ENCODE measurements at places on chromosomes 2 and 18. TPM values are rescaled to one million over a fixed set of nuclear protein-coding genes. Genes with fewer than 3 reads are reported as not detected.

TGFA gene
- 0.13 TPM for total RNA-seq

DNA sequence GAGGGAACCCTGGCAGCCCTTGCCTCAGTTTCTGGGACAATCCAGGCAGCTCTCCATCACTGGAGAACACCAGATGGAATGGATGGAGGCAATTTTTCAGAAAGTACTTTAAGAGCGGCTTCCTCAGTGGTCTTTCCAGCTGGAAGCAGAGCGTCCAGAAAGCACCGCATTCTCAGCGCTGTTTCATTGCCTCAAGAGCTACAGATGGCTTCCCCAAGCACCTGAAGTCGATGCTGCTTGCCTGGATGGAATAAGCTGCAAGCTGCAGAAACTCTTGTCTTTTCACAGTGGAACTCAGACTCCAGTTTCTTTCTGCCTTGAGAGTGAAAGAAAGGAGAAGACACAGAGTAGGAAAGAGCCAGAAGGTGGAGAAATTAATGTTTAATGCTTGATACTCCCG lies 766.9 kb downstream of the TDRD15 start:
- DNase-seq, result no peak

DNA sequence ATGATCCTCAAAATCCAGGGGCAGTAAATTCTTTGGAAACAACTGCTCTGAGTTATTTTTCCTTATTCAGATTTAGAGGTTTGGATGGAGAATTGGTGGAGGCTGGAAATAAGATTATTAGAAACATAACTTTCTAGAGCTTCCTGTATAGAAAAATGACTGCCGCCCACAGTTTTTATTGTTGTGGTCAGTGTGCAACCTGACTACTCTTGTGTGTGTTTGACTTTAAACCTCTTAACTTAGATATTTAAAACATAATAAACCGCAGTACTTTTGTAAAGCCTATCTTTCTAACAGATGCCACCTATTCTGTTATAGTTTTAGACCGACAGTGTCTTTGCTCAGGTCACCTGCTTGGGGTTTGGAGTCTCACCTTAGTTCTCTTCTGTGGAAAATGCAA lies 115.4 kb upstream of the BCL2L11 start:
- no peak for DNase-seq

DNA sequence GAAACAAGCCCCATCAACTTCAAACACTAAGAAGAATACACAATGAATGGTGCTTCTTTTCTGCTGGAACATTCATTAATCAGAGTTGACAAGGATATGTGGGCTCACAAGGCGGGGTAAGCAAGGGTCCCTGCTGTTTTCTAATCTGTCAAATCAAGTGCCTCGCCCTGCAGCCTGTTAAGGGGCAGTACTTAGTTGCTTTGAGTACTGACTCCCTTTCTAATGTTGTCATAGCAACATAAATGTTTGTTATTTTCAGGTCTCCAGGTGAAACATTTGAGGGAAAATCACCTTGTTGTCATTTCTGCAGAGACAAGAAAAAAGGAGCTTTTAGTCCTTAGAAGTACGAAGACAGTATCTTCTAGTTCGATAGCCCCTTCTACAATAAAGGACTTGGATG lies 284.7 kb upstream of the PKDCC start:
- DNase-seq, result no peak

DNA sequence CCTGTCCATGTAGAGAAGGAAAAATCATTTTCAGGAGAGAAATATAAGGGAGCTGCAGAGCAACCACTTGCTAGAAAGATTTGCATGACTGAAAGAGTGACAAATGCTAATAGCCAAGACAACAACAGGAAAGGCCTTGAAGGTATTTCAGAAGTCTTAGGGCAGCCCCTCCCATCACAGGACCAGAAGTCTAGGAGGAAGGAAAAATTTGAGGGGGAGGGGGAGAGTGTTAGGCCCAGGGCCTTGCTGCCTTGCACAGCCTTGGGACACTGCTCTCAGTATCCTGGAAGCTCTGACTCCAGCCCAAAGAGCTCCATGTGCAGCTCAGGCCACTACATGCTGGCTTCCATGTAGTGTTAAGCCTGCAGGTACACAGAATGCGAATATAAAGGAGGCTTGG lies 266.9 kb downstream of the GLI2 start:
- DNase-seq, result no peak

- DNase-seq, result peak; percentile 4
Measured at GRCh38 chr2:71944806-71945602, 202.7 kb downstream of the CYP26B1 start.

DNA sequence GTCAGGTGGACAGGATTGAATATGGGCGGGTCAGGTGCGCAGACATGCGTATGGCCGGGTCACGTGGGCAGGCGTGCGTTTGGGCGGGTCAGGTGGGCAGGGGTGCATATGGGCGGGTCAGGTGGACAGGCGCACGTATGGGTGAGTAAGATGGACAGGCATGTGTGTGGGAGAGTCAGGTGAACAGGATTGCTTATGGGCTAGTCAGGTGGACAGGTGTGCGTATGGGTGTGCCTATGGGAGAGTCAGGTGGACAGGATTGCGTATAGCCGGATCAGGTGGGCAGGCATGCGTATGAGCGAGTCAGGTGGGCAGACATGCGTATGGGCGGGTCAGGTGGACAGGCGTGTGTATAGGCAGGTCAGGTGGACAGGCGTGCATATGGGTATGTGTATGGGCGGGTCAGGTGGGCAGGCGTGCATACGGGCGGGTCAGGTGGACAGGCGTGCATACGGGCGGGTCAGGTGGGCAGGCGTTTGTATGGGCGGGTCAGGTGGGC lies 30.3 kb upstream of the KLF11 start:
- DNase-seq, result no peak

DNA sequence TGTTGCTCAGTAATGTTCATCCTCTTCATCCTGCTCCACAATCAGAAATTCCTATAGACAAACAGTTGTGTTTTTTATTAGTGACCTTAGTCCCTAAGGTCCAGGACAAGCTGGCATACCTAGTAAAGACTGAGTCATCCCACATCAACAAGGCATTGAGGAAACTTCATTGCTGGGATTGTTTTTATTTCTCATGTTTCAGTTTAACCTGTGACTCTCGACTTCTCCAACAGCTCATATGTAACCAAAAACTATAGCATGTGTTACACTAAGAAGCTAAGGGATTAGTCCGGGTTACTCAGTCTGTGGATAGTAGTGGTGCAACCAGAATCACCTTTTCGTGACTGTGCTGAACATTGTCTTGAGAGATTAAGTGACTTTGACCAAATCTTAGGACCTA lies 292.1 kb downstream of the RDH14 start:
- no peak for DNase-seq

- no peak for DNase-seq
Measured at GRCh38 chr2:46097714-46098480, 199.3 kb upstream of the EPAS1 start.

GRCh38 chr2:176461098-176461808 lies 192.0 kb downstream of the MTX2 start:
- no peak for DNase-seq
